ENCODE measurements at places on chromosomes 3 and 15.

- DNase-seq, result peak; percentile 14
These were observed 479.4 kb downstream of the NTRK3 start for GRCh38 chr15:87777054-87777561.

DNA sequence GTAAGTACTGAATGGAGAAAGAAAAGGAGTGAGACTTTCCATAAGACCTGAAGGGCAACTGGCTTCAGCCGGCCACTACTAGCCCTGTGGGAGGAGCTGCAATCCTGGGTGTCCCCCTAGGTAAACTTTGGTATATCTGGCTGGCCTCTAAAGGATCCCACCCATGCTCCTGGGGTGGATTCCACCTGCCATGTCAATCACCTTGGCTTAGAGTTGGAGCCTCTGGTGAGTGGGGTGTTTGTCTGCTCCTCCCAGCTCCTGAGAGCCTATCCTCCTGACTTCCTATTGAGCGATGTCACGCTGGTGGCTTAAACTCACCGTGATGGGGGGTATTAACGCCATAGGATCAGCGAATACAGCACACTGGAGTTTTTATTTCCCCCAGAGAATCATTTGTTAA lies 2.6 kb downstream of the SPTBN5 start:
- DNase-seq, result no peak

GRCh38 chr3:49842843-49843517 lies 13.4 kb downstream of the TRAIP start:
- DNase-seq, result no peak

- no peak for DNase-seq
These were observed 137.9 kb downstream of the MEGF11 start for GRCh38 chr15:66115568-66116206.

DNA sequence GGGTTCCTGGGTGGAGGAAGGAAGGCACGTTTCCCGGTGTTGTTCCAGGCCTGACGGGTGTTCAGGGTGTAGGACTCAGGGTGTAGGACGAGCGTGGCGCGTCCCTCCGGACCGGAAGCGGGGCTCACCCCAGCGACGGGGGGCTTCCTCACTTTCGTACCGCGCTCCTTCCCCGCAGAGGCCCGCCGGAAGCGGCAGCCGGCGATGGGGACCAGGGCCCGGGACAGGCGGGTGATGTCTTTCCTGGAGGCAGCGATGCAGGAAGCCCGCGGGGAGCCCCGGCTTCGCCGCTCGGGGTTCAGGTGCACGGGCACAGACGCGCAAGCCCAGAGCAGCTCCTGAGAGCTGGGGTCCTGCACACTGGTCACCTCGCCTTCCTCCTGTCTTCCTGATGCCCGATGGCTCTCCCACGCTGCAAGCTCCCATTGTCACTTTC lies 13.4 kb downstream of the FOXL2NB start:
- DNase-seq, result no peak

- DNase-seq, result peak; percentile 61
These were observed 63.7 kb downstream of the SLC30A4 start for GRCh38 chr15:45458746-45459403.

DNA sequence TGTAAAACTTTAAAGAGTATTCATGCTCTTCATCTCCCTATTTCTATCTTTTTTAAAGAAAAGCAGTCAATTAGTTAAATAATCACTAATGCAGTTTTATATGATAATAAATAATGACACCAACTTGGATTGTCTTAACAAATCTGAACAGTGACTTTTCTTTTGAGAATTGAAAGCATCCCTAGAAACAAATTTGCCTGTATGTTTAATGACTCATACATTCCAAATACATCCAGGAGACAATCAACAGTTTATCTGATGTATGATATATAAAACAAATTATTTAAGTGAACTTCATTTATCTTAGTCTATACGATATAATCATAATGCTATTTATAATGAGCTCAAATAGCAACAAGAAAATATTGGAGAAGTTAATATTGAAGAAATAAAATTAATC lies 78.0 kb downstream of the ALCAM start:
- DNase-seq, result no peak

DNA sequence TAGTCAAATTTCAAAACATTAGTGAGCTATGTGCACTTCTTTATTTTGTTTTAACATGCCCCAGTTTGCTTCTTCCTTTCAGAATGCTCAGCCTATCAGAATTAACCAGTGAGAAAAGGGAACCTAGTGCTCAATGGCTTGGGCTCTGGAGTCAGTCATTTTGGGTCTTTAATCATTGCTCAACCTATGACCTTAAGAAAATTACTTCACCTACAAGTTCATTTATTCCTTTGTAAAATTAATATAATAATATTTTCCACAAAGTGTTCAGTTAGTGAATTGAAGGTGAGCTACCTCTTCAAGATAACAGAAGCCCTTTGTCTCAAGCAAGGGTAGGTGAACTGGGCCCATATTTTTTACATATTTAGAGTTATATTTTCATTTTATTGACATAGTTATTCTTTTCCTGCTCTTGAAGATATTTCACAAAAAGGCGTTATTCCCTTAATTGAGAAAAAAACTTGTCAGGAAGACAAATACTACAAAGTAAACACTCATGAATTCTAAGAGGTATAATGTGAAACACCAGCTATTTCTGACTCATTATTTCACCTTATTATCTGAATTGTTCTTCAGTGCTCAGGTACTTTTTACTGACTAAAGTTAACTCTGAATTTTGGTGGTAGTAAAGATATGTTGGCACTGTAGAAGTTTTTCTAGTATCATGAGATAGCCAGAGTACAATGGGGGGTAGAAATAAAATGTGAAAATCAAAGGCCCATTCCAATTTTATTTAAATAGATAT lies 415.5 kb downstream of the NAALADL2 start:
- DNase-seq, result no peak

GRCh38 chr15:91881569-91882297 lies 28.2 kb downstream of the SLCO3A1 start:
- DNase-seq, result no peak

DNA sequence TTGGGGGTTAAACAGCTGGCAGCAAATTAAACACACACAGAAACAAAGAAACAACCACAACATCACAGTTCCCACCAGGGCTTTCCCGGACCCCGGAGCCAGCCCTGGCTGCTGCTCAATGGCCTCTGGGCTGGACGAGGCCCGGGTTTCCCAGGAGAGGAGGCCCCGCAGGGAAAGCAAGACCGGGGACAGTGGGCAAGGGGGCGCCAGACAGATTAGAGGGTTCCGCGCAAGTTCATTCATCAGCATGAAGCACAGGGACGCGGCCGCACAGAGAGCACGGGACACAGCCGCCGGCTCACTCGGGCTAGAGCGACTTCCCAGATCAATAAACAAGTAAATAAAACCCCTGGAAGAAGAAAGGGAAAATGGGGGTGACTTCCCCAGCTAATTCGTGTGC lies 66.4 kb upstream of the RPL32 start:
- DNase-seq, result no peak

- DNase-seq, result no peak
These were observed 1.5 kb upstream of the TMEM212 start for GRCh38 chr3:171841620-171842000.

- DNase-seq, result no peak
These were observed 96.1 kb downstream of the IGF2BP2 start for GRCh38 chr3:185728630-185729336.

- DNase-seq, result no peak
These were observed 21.8 kb downstream of the RBPMS2 start for GRCh38 chr15:64753480-64754185.

- no peak for DNase-seq
These were observed 171.1 kb downstream of the RORA start for GRCh38 chr15:61057830-61058529.

- DNase-seq, result no peak
These were observed 7.9 kb downstream of the SCN5A start for GRCh38 chr3:38641461-38642110.

DNA sequence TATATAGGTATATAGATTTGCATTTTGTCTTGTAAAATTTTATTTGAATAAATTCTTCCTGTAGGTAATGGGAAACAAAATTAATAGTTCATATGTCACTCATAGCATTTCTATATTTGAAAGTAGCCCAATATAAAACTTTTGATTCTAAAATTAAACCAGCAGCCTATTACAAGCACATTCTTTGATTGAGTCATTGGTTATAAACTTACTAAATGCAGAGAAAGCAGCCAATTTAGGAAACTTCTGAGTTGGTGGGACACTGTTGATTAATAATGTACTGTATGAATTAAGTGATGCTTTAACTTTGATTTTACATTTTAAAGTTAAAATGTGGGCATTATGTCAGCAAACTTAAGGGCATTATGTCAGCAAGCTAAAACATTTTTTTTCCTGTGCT lies 34.5 kb downstream of the NR1D2 start:
- DNase-seq, result no peak

DNA sequence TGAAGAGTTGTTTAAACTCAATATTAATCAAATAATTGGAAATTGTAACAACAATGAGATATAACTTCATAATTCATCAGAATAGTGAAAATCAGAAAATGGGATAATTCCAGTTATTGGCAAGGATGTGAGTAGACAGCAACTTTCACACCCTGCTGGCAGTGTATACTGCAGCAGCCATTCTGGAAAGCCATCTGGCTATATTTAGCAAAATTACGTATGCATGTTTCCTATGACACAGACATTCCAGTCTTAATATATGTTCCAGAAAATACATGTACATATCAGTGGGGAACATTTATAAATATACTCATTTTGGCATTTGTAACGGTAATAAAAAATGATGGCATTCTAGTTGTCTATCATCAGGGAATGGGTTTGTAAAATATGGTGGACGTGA lies 564.1 kb downstream of the GBE1 start:
- DNase-seq, result no peak

DNA sequence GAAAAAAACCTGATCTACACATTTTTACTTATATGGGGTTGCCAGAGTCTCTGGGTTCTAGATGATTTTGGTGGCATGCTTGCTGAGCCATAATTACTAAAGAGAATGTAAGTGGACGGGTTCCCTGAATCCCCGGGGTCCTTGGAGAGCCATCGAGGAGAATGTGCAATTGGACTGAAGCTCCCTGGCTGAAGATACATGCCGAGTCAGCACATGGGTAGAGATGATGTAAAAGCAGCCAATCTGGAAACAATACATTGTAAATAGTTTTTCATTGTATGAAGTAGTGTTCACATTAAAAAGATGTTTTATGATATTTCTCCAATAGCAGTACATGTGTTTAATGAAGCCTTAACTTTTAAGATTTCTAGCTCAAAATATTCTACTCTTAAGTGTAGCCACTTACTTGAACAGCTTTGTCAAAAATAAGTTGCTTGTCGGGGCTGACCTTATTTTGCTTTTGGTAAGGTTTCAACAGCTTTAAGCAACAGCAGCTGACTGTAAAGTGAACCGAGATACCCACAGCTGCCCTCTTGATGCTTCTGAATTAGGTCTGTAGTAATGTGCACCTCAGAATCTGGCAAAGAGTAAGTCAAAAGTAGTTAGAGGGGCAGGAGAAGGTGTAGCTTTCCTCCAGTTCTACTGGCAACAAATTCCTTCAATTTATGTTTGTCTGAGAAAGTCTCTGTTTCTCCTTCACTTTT lies 205.7 kb downstream of the PLCL2 start:
- no peak for DNase-seq

GRCh38 chr15:32705446-32705845 lies 12.4 kb upstream of the GREM1 start:
- no peak for DNase-seq

DNA sequence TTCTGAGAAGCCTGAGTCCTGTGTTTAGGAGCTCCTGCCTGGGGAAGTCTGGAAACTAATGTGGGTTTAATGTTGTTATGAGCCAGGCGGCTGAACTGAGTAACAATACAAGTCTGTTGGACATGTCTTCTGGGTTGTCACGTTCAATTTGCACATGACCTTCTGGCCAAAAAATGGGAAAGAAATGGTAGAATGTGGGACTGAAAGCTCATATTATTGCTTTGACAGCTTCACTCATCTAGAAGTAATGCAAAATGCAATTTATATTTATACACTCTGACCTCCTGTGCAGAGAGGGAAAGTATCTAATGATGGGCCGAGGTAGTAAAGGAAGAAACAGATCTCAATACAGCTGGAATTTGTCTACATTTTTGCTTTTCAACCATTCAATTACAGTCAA lies 75.8 kb downstream of the NR2F2 start:
- no peak for DNase-seq

- DNase-seq, result no peak
These were observed 5.3 kb upstream of the TMEM115 start for GRCh38 chr3:50364573-50365079.

DNA sequence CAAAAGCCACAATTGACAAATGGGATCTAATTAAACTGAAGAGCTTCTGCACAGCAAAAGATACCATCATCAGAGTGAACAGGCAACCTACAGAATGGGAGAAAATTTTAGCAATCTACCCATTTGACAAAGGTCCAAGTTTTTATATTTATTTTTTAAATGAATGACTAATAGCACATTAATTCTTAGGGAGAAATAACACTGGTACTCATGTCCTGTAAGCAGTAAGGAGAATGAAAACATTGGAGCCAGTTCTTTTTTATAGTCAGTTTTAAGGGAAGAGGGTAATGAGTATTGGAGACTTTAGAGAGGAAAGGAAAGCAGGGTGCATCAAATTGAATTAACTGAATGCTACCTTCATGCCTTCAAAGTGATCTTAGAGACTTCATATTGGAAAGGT lies 404.7 kb upstream of the TGFBR2 start:
- no peak for DNase-seq

GRCh38 chr15:43893956-43894355 lies 67.2 kb downstream of the WDR76 start:
- DNase-seq, result no peak

- peak; percentile 28 for DNase-seq
These were observed 7.0 kb upstream of the BMF start for GRCh38 chr15:40115670-40116093.

- no peak for DNase-seq
These were observed 246.4 kb downstream of the RBMS3 start for GRCh38 chr3:29527246-29527645.

DNA sequence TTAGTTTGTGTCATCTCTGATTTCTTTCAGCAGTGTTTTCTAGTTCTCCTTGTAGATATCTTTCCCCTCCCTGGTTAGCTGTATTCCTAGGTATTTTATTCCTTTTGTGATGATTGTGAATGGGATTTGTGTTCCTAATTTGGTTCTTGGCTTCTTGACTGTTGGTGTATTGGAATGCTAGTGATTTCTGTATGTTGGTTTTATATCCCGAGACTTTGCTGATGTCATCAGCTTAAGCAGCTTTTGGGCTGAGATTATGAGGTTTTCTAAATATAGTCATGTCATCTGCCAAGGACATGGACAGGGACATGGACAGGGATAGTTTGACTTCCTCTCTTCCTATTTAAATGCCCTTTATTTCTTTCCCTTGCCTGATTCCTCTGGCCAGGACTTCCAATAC lies 35.8 kb downstream of the MYO9A start:
- no peak for DNase-seq

GRCh38 chr3:197397838-197398237 lies 99.4 kb upstream of the DLG1 start:
- no peak for DNase-seq

All from hippocampal formation (tissue), 2 donors.